Gastrocnemius medialis (tissue), 4 donors: ENCODE measurements at places on chromosomes 11 and 22. TPM values are rescaled to one million over a fixed set of nuclear protein-coding genes. Genes with fewer than 3 reads are reported as not detected.

DNA sequence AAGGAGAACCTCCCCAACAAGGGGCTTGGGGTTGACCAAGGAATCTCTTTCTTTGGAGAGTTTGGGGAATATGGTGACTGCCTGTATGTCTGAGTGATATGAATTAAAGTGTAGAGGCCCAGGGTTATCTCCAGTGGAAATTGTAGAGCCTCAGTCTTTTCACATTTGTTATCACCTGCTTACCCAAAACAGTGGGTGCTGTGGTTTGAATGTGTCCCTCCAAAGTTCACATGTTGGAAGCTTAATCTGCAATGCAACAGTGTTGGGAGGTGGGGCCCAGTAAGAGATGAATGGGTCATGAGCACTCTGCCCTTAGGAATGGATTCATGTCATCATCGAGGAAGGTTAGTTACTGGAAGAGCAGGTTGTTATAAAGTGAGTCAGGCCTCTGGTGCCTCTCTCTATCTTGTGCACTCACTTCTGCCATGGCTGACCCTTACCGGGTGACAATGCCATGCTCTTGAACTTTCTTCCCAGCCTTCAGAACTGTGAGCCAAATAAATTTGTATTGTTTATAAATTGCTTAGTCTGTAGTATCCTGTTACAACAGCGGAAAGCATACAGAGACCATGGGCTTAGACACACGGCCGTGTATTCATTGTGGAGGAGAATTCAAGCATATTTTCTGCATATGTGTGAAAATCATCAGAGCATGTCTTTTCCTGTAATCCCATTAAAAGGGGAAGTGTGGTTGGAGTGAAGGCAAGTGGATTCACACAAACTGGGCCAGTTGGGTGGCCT is 114.1 kb upstream of the TBCEL start:
- no peak for DNase-seq

DNA sequence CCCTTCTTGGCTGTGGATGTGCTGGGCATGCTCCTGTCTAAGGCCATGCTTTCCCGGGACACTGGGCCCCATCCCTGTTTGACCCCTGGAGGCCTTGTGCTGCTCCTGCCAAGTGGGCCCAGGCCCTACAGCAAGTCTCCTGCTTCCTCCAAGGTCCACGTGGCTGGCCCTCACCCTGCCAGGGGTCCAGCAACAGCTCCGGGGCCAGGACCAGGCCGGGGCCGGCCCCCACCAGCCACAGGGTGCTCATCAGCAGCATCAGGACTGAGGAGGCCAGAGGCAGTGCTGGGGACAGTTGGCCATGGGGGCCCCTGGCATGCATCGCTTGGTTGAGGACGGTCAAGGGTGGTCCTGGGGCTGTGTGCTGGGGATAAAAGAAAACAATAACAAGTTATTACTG is 2.5 kb downstream of the RHBDD3 start:
- no peak for DNase-seq

The NAALADL1 gene
- total RNA-seq = 4.0 TPM

- DNase-seq = no peak
These were observed 11.9 kb upstream of the PPP2R1B start for GRCh38 chr11:111778047-111778558.

DNA sequence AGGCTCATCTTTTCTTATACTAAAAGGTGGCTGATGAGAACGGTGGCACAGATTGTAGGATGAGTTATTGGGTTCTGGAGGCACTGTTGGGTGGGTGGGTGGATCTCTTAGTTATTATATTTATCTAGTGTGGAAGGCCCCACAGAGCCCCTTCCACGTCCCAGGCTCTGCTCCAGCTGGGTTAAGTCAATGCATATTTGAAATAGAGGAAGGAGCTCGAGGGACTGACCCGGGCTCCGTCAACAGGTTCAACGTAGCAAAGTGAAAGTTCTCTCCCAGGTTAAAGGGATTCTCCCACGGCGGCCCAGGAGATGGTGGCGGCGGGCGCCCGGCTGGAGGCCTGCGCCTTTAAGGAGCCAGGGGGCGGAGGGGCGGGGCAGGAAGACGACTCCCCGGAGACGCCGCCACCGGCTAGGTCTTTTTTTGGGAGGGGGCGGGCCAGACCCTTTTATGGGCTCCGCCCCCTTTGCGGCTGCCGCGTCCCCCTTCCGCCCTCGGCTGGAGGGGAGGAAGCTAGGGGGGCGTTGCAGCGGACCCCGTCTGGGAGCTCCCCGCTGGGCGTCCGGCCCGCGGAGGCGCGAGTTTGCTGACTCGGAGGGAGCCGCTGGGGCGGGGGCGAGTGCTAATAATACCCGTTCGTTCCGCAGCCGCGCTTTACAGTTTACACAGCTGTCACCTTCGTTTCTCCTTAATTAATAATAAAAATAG is 1.5 kb upstream of the INPPL1 start:
- peak; percentile 94 for DNase-seq

The MGAT3 gene
- total RNA-seq = 1.0 TPM

DNA sequence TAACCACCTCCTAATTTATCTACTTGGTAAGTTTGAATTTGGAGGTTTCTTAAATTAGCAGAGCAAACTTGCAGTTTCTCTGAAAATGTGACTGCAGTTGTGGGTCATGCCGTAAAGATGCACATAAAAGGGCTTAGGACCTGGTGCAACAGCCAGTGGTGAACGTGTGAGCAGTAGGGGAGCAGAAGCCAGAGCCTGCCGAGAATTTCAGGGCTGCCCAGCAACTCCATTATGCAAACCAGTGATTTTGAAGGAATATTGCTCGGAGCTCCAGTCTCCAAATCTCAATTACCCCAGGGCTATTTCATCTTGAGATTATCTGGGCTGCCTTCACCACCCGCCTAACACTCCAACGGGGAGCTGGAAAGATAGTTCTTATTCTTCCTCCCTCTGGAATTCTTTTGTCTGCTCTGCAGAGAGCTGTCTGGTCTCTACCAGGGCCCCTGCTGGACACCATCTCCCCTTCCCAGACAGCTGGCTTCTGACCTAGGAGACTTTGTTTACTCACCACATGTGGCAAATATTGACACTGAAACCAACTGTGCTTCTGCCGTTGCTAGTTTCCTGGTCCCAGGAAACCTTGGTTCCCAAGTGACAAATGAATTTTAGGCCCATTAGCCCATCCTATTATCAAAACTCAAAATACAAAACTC is 93.9 kb downstream of the DSCAML1 start:
- DNase-seq = no peak

GRCh38 chr11:126355926-126356897 is 726 bp downstream of the ST3GAL4 start:
- no peak for DNase-seq

DNA sequence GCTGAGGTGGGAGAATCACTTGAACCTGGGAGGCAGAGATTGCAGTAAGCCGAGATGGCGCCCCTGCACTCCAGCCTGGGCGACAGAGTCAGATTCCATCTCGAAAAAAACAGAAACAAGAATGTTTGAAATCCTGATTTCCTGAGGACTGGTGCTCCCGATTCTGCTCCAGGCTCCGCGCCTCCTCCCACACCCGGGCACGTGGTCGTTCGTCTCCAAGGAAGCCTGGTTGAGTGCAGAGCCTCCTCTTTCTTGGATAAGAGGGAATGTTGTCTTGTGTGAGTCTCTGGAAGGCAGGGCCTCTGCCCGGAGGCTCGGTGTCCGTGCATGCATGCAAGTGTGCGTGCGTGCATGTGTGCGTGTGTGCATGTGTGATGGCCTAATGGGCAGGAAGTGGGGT is 30.1 kb downstream of the BRSK2 start:
- DNase-seq = no peak

The SERPING1 gene
- 90.0 TPM for total RNA-seq

GRCh38 chr11:111330234-111330893 is 32.0 kb downstream of the POU2AF3 start:
- no peak for DNase-seq

The BEST1 gene
- total RNA-seq = 0.94 TPM

The BANF1 gene
- 86.6 TPM for total RNA-seq

The TEX54 gene
- total RNA-seq = not detected

DNA sequence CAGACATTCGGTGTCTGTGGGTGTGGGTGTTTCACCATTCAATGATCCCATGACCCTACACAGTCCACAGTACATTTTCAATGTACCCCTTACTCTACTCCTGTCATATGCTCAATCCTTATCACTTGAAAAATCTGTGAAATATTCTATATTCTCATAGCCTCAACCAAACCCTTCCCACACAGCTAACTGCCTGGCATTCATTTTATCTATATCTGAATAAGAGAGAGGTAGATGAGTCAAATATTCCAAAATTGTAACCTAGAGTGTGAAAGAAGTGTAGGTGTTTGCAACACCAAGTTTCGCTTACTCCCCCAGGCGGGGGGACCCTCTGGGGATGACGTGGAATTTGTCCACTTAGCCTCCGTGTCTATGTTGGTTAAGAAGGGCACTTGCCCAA is 354.8 kb downstream of the ETS1 start:
- no peak for DNase-seq

The COMMD9 gene
- 58.0 TPM for total RNA-seq

- DNase-seq = no peak
These were observed 52.2 kb downstream of the IGLL5 start for GRCh38 chr22:22939588-22940368.

DNA sequence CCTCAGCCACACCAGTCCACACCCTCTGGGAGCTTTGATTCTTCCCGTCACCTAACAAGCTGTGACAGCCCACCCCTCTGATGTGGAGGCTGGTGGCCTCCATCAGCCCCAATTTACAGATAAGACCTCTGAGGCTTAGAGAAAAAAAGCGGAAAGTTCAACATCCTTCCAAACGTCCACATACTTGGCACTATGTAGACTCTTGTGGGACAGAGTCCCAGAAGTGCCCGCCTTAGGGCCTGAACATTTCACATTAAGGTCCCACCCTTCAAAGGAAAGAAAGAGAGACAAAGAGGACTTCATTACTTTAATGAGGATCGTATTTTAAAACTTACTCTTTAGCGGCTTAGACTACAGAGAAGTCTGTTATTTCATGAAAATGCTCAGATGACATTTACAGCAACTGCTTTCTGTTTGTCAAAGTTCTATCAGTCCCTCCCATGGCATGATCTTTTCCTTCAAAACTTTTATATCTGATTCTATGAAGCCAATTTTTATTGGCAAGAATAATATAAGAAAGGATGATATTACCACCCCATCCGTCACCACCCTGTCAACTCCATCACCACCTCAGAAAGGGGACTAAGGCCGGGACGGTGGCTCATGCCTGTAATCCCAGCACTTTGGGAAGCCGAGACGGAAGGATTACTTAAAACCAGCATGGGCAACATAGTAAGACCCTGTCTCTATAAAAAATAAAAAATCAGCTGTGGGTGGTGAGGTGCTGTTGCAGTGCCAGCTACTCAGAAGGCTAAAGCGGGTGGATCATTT is 15.7 kb upstream of the SCGB1A1 start:
- no peak for DNase-seq

The CCT8L2 gene
- total RNA-seq = not detected

The MUC2 gene
- not detected for total RNA-seq

The MMP27 gene
- not detected for total RNA-seq

- no peak for DNase-seq
These were observed 5.8 kb downstream of the SGSM3 start for GRCh38 chr22:40376149-40376548.

GRCh38 chr22:38867471-38868285 is 4.3 kb downstream of the CBX6 start:
- peak; percentile 10 for DNase-seq

The CHADL gene
- not detected for total RNA-seq

- DNase-seq = peak; percentile 8
These were observed 123.3 kb downstream of the APIP start for GRCh38 chr11:34792814-34793258.

DNA sequence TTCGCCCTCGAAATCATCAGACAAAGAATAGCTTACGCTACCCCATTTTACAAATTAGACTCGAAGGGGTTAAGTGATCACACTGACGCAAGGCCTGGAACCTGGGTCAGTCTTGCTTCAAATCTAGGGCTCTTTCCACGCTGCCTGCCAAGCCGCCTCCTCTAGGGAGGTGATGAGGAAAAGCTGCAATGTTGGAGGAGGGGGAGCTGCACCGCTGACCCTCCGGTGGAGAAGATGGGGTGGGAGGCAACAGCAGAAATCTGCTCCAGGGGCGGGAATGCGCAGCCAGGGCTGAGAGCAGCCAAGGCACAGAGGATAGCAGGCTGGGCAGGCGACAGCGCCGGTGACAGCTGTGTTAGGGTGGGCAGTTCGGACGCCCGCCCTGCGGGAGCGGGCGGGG is 595 bp downstream of the SYVN1 start:
- DNase-seq = peak; percentile 47

- no peak for DNase-seq
These were observed 52.7 kb upstream of the EED start for GRCh38 chr11:86191874-86192273.

DNA sequence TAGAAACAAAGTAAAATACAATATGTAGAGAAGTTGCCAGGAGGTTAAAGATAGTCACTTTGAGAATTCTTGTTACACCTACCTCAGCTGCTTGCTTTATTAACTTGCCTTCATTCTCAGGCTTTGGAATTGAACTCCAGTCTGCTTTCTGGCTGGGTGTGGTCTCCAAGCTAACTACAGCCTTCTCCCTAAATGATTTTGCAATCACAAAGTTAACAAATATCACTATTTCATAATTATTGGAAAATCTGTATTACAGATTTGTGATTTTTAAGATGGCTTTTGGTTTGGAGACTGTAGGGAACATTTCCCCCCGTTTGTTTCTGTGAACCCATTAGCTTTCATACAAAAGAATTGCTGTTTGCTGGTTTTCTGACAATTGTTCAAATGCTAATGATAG is 2.2 kb downstream of the PLAAT5 start:
- no peak for DNase-seq

DNA sequence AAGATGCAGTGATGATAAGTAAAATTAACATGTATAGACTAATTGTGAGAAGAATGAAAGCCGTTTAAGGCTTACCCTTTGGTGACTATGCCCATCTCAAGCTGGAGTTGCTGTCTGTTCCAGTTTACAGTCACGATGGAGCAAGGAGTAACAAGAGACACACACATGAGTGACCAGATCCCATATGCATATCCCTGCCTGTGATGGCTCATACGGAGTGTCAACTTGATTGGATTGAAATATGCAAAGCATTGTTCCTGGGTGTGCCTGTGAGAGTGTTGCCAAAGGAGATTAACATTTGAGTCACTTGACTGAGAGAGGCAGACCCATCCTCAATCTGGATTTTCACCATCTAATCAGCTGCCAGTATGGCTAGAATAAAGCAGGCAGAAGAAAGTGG is 786.8 kb downstream of the FAM181B start:
- DNase-seq = no peak

DNA sequence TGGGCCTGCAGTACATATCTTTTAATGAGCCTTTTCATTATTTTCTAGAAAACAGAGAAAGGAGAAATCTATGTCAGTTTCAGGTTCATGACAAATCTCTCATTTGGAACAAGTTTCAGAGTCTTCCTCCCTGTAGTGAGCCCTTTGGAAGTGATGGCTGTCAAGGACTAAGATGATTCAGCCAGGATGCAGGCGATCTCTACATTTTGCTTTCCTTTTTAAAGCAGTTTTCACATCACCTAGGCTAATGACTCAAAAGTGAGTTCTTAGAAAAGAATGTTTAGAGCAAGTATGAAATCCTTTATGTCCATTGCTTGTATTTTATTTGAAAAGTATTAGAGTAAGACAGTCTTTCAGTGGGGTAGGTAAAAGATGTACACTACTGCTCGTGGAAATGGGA is 130.1 kb downstream of the TRPC6 start:
- DNase-seq = no peak
